ENCODE measurements at places on chromosomes 2 and 18. TPM values are rescaled to one million over a fixed set of nuclear protein-coding genes. Genes with fewer than 3 reads are reported as not detected.

DNA sequence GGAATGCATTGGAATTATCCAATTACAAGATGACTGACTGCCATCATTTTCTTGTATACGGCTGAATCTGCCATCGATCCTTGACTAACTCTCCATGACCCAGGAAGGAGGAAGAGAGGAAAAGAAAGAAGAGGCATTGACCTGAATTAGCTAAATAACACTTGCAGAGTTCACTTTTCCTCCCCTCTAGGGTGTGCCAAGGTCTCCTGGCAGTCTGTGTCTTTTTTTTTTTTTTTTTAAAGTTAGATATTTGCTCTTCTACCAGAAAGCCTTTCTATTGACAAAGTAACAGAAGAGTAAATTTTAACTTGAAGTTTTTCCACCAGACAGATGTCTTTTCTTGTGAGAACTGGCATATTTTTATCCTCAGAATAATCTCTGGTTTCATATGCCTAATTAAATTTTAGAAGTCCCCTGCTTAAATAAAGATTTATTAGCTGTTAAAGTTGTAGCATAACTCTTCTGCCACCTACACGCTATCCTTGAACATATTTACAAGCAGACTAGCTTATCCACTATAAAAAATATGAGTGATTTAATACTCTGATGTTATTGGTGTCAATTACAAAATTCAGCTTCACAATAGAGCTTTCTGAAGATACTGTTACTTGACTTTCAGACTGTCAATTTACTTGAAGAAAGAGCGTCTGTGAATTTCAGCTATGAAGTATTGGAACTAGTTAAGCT, 171.7 kb upstream of the ETAA1 start:
- no peak for DNase-seq

GRCh38 chr2:165989851-165990250, 36.3 kb upstream of the TTC21B start:
- no peak for DNase-seq

The PIEZO2 gene
- total RNA-seq = 0.32 TPM

DNA sequence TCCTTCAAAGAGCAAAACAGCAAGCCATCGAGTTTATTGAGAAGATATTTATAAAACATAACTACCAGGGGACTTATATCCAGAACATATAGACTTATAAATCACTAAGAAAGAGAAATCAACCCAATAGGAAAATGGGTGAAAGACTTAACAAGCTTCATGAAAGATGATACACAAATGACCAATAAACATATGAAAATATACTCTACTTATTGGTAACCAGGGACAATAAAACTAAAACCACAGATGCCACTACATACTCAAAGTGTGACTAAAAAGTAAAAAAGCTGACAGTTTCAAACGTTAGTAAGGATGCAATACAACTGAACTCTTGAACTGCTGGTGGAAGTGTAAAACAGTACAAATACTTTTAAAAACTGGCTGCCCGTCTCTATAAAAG, 154.3 kb downstream of the TMEM163 start:
- no peak for DNase-seq

The ERFE gene
- not detected for total RNA-seq

- no peak for DNase-seq
These were observed 165.0 kb upstream of the ZNF521 start for GRCh38 chr18:25516747-25517498.

DNA sequence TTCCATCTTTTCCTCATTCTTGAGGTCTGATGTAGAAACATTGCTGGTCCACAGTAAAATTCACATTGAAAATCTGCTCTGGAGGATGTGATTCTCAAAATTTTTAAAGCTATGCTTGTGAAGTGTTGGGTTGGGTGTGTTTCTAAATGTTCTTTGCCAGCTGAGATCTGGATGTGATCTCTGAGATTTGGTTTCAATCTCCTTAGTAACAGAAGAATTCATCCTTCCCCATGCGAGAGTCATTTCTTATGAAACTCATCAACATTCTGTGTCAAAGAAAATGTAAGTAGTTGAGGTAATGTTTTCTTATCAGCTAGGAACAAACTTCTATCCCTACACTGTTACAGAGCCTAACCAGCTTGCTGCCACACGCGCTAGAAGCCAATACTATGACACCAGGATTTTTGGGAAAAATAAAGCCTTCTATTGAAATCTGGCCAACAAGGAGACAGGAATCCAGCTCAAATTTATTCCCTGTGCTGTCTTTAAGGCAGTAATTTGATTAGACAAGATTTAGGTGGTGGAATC, 134.9 kb downstream of the PTH2R start:
- DNase-seq = no peak

DNA sequence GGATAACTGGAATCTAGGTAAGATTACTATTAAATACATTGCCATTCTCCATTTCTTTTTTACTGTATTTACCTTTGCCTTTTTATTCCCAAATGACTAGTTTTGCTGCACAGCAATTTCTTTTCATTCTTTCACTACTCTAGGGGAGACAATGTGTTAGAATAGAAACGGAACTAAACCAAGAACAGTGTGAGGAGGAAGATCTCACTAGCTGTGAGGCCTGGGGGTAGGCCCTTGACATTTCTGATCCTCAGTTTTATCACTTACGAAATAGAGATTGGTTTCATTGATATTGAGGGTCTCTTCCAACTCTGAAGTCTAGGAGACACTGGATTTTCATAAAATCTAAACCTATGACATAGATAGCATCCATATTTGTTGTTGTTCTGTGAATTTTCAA, 191.1 kb downstream of the IKZF2 start:
- DNase-seq = no peak

GRCh38 chr2:235498541-235498940, 4.7 kb downstream of the AGAP1 start:
- no peak for DNase-seq

The XDH gene
- total RNA-seq = 0.13 TPM

The PSMD14 gene
- 42.8 TPM for total RNA-seq

GRCh38 chr18:37274309-37275236, 291.0 kb downstream of the CELF4 start:
- DNase-seq = peak; percentile 30

The GRB14 gene
- 24.1 TPM for total RNA-seq

The PLCL1 gene
- total RNA-seq = 93.3 TPM

- no peak for DNase-seq
These were observed 416.4 kb upstream of the UBE2E3 start for GRCh38 chr2:180564051-180564450.

- DNase-seq = no peak
These were observed 564.0 kb upstream of the POU3F3 start for GRCh38 chr2:104289651-104290565.

The SLC38A11 gene
- total RNA-seq = 0.48 TPM

The SERPINB12 gene
- total RNA-seq = not detected

- DNase-seq = no peak
These were observed 188.6 kb upstream of the SH3BP4 start for GRCh38 chr2:234763002-234763873.

The POTEC gene
- not detected for total RNA-seq

The SLC9A2 gene
- not detected for total RNA-seq

- no peak for DNase-seq
These were observed 22.0 kb upstream of the RPL31 start for GRCh38 chr2:100980046-100980445.

The DHRS9 gene
- total RNA-seq = 1.3 TPM

- DNase-seq = no peak
These were observed 1785.3 kb upstream of the CELF4 start for GRCh38 chr18:39350945-39351344.

DNA sequence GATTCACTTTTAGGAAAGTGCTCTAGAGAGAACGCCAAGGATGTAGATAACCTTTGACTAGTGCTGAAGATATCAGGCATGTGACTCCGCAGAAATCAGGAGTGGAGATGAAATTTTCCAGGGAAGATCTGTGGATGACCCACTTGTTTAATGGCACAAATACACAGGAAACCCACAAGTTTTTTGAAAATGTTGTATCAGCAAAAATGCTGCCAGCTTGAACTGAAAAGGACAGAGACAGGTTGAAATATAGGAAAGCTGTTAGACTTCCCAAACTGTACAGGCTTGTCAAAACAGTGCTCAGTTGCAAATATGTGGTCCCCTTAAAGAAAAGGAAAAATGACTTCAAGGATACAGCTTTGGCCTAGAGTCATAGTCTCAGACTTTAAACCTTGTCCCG, 96.5 kb downstream of the PKP4 start:
- DNase-seq = no peak

- peak; percentile 73 for DNase-seq
These were observed 149.8 kb downstream of the COPS8 start for GRCh38 chr2:237235383-237236095.

DNA sequence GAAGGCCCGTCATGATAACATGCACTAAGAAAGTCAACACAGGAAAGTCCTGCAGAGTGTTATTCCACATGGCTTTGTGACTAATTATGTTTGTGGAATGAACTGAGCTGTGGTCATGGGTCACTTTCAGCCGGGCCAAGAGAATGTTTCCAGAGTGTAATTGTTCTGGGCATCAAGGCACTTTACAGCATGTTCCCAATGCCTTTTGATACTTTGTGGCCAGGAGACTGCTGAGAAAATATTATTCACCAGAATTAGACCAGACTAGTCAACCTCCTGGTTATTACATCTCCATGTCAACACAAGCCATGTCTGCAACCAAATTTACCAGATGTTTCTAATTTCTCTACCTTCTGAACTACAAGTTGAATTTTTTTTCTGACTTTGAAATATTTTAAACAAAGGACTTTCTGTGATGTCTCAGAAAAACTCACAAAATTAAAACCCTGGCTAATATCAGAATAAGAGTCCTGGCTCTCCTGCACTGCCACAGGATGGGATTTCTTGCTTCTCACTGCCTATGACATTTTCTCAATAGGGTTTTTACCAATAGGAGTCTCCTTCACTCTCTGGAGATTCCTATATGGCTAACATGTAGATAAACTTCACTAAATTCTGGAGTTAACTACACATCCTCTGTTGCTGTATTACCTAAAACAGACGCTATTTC, 90.6 kb upstream of the WDR75 start:
- no peak for DNase-seq

The RAD51AP2 gene
- 0.16 TPM for total RNA-seq

GRCh38 chr18:79537758-79538157, 141.8 kb upstream of the CTDP1 start:
- DNase-seq = no peak

GRCh38 chr2:4255491-4255890, 552.1 kb downstream of the DCDC2C start:
- no peak for DNase-seq

DNA sequence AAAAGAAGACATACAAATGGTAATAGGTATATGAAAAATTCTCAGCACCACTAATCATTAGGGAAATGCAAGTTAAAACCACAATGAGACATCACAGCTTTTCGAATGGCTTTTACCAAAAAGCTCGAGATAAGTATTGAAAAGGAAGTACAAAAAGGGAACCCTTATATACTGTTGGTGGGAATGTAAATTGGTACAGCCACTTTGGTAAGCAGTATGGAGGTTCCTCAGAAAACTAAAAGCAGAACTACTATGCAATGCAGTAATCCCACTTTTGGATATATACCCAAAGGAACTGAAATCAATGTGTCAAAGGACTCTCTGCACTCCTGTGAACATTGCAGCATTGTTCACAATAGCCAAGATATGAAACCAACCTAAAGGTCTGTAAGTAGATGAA, 107.5 kb upstream of the SPATS2L start:
- DNase-seq = no peak

DNA sequence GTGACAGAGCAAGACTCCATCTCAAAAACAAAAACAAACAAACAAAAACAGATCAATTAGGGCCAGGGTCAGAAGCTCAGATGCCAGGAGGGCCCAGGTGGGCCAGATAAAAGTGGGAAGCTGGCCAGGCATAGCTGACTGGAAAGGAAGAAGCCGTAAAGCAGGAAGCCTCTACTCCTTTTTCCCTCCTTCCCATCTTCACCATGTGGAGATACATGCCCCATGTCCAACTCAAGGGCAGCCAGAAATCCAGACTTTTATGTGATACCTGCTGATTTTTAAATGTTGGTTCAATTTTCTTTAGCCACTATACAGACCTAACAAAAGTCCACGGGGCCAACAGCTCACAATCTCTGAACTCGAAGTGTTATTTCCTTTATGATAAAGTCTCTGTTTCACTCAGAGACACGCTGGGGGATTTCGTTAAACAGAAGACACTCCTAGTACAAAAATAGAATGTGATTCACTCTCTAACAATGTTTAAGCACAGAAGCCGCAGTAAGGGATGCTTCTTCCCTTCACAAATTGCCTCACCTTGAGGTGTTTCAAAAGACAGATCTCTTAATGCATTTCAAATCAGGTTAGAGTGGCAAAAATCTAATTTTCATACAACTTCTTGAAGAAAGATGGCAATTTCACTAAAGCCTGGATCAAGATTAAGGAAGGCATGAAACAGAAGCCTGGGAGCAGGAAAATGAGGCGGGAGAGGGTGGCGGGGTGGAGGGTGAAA, 14.0 kb downstream of the TMEM247 start:
- no peak for DNase-seq

DNA sequence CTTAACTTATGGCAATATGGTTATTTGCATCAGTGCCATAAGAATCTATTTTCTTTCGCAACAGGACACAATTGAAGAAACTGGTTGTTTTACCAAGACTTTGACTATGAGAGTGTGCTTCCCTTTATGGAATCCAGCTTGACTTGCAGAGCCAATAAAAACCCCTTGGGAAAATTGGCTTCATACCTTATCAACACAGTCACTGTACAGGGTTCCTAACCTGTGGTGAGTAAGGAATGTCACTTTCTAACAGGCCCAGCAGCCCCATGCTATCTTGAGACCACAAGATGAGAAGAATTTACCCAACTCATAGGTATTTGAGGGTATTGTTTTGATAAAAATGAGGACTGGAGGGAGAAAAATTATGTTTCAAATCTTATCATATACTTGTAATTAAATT, 418.5 kb upstream of the MAP2 start:
- no peak for DNase-seq

- peak; percentile 43 for DNase-seq
These were observed 293.6 kb upstream of the ATP5MC3 start for GRCh38 chr2:175475130-175475529.

- no peak for DNase-seq
These were observed 118.7 kb downstream of the NUP35 start for GRCh38 chr2:183242937-183243336.

DNA sequence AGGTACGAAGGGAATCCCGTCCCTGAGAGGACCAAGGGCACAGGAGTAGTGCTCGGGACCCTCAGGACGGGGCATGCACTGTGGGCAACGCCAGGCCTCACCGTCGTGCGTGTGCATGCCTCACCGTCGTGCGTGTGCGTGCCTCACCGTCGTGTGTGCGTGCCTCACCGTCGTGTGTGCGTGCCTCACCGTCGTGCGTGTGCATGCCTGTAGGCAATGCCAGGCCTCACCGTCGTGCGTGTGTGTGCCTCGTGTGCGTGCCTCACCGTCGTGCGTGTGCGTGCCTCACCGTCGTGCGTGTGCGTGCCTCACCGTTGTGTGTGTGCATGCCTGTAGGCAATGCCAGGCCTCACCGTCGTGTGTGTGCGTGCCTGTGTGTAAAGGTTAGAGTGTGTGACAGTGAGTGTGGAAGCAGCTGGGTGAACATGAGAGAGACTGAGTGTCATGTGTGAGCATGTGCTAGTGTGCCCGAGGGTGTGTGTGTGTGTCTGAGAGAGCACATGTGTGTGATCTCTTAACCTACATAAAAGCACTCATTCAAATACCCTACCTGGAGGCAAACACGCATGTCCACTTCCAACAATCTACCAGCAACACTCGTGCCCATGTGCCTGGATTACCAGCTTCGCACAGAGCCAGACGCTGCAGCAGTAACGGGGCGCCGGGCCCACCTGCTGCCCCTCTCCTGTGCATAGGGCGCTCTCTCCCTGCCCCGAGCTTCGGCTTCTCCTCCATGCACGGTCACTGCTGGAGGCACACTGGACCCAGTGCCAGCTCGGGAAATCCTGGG, 36.3 kb downstream of the ZNF516 start:
- no peak for DNase-seq

The VIT gene
- 19.4 TPM for total RNA-seq

The TRIM43 gene
- not detected for total RNA-seq

Measured in Right ventricle myocardium superior (tissue), 1 donor.